ENCODE measurements at places on chromosomes 3 and 15.

- DNase-seq = no peak
Measured at GRCh38 chr15:32919749-32920414, 202.1 kb downstream of the GREM1 start.

GRCh38 chr3:157700405-157700804 lies 197.2 kb upstream of the VEPH1 start:
- DNase-seq = no peak

DNA sequence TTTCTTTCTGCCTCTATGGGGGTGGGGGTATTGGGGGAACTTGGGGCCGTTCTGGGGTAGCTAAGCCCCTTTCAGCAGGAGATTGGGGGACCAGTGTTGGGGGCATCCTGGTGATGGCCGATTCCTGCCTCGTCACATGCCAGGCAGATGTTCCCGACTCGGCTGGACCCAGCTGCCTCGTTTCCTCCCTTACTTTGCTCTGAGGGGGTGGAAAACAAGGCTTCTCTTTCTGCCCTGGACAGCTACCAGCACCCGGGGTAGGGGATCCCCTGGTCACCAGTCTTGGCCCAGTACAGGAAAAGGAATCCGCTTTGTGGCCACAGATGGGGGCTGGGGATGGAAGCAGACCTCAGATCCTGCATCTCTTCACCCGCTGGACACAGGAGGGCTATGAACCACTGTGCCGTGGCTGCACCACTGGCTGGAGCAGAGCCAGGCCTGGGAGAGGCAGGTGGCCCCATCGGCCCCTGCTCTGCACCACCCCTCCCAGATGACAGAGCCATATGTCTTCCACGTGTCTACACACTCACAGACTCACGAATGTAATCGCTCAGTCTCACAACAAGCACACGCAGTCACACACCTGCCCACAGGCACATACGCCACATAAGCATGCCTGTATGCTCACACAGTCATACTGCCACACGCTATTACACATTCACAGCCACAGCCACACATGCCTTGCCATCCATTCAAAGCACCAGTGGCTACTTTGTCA lies 12.4 kb downstream of the SNX33 start:
- DNase-seq = no peak

GRCh38 chr15:43977072-43977884 lies 150.5 kb downstream of the WDR76 start:
- no peak for DNase-seq

- no peak for DNase-seq
Measured at GRCh38 chr3:66041116-66041515, 2.4 kb upstream of the MAGI1 start.

Data from epithelial cell of proximal tubule (primary cell).